HCEC 1CT (cell line): ENCODE measurements at places on chromosomes 12 and 14.

GRCh38 chr14:60654334-60654821 is 5.1 kb upstream of the SIX1 start:
- peak; percentile 35 for DNase-seq

GRCh38 chr12:121568518-121568917 is 12.3 kb downstream of the KDM2B start:
- DNase-seq, result no peak

DNA sequence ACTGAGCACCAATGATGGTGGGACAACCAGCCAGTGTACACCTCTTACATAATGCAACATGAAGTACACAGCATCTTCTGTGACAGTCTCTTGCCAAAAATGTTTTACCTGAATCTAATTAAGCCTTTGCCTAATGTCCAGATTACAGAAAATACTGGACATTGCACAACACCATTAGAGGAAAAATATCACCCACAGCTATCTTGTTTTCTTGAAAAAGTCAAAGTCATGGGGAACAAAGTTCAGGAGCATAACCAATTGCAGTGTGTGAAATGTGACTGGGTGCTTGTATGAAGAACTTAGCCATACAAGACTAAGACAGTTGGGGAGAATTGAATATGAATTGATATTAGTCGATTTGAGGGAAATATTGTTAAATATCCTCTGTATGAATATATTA is 12.1 kb upstream of the ANO6 start:
- DNase-seq, result no peak

DNA sequence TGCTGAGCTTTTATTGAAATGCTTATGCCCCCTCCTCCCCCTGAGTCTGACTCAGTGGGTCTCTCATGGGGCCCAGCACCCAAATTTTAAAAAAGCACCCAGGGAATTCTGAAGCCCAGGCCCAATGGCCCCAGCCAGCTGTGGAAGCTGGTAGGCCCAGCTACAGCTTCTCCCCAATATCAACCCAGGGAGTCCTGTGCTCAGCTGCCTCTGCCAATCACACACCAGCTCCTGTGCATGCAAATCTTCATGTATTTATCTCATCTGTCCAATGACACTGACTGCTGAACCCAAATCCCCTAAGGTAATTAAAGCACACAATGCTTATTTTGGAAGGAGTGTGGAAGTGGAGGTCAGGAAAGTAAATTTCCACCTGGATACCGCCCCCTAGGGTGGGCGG is 76.3 kb downstream of the CCDC88C start:
- DNase-seq, result no peak

- DNase-seq, result no peak
Observed at GRCh38 chr14:50784683-50785456, 46.1 kb downstream of the NIN start.

DNA sequence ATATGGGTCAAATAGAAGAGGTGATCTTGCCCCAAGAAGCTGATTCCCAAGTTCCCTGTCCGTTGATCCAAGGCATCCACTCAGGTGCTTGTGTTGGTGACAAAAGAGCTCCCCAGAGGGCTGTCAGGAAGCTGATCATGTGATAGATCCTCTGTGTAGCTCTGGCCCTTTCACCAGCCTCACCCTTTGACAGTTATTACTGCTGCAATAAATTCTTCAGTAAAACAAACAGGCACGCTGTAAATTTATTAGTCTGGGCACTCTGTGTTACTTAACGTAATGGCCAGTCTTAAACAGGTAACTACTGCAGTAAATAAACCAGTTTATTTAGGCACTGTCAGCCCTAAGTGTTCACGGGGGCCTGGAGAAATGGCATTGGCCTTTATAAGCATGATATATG is 473.9 kb downstream of the BCL11B start:
- DNase-seq, result no peak

- DNase-seq, result no peak
Observed at GRCh38 chr14:88324491-88324890, 1.4 kb upstream of the KCNK10 start.

- no peak for DNase-seq
Observed at GRCh38 chr12:3149515-3150307, 72.5 kb downstream of the TSPAN9 start.

DNA sequence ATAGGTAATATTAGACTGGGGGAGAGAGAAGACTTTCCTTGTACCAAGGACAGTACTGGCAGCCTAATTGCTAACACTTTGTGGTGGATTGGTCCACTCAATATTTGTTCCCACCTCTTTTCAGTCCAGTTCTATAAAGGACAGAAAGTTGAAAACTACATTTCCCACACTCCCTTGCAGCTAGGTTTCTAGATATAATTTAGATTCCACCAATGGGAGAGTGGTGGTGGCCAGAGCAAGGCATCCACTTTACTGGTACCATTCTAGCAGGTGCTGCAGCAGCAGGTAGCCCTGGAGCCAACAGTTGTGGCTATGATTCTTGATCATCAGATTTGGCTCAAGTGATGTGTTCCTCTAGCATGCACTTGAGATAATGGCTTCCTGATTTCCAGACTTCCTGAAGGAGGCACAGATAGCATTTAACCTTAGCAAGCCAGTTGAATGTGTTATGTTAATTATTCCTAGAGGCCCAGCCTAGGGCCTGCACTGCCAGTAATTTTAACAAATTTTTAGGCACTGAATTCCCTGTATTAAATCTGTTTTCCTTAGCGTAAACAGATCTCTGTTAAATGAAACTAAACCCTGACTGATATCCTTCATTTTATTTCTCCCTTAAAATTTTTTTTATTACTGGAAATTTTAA is 24.4 kb downstream of the SLC38A1 start:
- DNase-seq, result no peak

DNA sequence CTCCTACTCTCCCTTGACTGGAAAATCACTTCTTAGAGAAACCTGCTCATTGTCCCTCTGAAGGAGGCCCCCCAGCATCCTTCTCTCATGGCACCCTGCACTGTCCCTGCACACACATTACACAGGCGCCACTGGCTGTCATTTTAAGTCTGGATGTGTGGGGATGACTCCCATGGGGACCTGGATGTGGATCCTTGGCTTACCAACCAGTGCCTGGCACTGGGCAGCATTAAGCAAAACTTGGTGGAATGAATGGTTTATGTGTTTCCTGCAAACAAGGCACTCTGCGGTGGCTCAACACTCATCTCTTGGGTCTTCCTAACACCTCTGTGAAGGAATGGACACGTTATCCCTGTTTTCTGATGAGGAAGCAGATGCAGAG is 162.4 kb downstream of the RBM19 start:
- no peak for DNase-seq

GRCh38 chr14:68523989-68524725 is 268.7 kb downstream of the ZFP36L1 start:
- DNase-seq, result no peak

GRCh38 chr12:52636189-52636588 is 15.8 kb downstream of the KRT2 start:
- no peak for DNase-seq

GRCh38 chr14:68796418-68797101 is 3.7 kb upstream of the ZFP36L1 start:
- DNase-seq, result no peak

DNA sequence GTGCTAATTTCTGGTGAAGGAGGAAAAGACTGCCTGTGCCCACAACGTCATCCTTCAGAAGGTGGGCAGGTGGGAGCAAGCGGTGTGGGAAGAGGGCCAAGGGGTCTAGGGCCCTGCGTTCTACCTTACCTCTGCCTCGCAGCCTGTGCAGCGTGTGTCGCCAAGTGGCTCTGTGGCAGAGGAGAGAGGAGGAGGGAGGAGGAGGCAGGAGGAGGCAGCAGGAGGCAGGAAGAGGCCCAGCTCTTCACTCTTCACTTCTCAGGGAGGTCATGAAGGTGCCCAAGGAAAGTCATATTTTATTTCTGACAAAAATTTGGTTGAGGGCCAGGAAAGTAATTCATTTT is 177.9 kb downstream of the MYRFL start:
- no peak for DNase-seq

DNA sequence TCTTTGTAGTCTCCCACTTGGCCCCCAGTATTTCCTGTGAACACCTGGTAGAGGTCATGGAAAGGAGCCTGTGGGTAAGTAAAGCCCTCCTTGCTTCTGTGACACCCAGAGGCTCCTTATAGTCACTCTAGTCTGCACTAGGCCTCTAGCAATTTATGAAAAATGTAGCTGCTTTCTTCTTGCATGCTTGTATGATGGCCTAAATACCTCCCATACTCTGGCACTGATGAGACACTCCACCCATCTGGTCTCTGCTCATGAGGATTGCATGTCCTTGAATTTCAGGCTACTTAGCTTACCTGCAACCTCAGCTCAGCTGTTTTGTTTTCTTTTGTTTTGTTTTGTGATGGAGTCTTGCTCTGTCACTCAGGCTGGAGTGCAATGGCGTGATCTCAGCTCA is 4.6 kb upstream of the A2ML1 start:
- DNase-seq, result no peak

DNA sequence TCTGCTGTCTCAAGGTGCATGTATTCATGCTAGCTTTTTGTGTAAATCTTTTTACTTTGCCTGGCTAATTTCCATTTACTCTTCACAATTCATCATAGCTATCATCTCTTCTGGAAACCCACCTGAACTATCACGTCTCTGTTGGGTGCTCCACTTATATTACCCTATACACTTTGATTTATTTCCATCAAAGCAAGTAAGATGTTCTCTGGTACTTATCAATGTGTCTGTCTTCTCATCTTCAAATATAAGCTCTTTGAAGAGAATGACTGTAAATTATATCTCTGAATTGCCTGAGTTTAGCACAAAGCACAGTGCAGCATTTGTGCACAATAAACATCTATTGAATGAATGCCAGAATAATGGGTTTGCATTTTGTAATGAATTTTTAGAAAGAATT is 1129.7 kb downstream of the LRFN5 start:
- DNase-seq, result no peak

DNA sequence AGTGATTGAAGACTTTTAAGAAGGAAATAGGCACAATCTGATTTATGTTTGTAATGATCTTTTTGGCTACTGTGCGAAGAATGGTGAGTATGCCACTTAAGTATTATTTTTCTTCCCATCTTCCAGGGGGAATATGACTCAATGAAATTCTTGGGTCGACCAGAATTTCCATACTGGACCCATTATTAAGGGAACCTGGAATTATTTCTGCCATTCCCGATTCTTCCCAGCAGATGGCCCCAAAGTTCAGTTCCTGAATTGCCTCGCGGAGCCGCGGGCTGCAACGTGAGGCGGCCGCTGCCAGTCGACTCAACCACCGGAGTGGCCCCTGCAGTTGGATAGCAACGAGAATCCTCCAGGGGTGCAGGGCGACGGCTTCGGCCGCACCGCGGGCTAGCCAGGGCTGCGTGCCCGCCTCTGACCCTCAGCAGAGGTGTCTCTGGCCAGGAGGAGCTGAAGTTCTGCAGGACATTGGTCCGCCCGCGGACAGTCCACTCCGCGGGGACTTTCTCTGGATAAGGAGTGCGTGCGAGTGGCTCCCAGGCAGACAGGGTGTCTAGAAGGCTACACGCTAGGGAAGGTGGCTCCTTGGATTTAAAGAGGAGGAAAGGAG is 628 bp upstream of the TSHR start:
- peak; percentile 73 for DNase-seq

GRCh38 chr12:106645074-106645421 is 62.2 kb downstream of the RFX4 start:
- no peak for DNase-seq

GRCh38 chr12:118526255-118527095 is 150.1 kb downstream of the SUDS3 start:
- no peak for DNase-seq

DNA sequence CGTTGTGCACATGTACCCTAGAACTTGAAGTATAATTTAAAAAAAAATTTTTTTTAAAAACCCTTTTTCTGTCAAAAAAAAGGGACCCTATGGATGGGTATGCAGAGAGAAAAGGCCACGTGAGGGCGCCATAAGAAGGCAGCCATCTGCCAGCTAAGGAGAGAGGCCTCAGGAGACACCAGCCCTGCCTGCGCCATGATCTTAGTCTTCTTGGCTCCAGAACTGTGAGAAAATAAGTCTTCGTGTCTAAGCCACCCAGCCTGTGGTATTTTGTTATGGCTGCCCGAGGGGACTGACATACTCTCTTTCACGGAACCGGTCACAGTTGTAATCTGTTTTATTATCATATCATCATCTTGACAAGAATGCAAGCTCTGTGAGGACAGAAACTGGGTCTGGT is 174.8 kb downstream of the EFCAB11 start:
- no peak for DNase-seq

DNA sequence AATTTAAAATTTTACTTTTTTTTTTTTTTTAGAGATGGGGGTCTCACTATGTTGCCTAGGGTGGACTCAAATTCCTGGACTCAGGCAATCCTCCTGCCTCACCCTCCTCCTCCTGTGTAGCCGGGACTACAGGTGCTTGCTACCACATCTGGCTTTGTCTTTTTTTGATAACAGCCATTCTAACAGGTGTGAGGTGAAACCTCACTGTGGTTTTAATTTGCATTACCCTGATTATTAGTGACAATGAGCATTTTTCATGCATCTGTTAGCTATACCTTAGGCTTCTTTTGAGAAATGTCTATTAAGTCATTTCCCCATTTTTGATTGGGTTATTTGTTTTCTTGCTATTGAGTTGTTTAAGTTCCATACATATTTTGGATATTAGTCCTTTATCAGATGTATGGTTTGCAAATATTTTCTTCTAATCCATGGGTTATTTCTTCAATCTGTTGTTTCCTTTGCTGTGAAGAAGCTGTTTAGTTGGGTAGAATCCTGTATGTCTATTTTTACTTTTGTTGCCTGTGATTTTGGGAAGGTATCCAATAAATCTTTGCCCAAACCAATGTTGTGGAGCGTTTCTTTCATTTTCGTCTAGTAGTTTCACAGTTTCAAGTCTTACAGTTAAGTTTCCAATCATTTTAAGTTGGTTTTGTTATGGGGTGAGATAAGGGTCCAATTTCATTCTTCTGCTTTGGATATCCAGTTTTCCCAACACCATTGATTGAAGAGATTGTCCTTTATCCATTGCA is 86.1 kb downstream of the MYF5 start:
- DNase-seq, result no peak

DNA sequence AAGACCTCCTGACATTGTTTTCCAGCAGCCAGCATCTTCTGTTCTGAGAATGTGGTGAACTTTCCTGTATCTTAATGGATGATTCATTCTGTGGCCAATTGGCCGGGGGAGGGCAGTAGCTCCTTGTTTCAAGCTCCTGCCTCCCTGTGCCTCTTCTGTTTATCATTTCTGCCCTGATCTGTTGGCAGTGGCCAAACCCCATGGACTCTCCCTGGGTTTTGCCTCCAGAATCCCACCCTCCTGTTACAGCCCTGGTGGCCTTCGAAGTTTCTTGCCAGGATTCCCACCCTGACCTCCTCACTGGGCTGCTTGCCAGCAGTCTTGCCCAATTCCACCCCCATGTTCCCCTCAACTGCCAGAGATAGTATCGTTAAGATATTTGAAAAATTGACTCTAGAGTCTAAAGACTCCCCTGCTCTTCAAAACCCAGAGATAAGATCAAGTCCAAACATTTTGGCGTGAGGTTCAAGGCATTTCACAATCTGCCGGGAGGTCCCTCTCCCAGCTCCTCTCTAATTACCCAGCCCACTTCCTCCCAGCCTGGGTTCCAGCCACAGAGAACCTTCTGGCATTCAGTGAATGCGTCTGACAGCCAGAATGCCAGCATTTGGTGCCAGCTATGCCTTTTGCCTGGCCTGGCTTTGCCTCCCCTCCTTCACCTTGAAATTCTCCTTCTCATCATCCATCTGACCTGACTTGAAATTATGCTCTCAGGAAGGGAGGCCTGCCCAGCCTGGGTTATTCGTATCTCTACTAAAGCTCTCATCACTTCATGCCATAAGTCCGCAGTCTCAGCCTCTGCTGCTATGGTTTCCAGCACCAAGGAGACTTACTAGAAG is 37.7 kb upstream of the TXNRD1 start:
- peak; percentile 96 for DNase-seq

- no peak for DNase-seq
Observed at GRCh38 chr12:8064131-8064530, 2.0 kb downstream of the C3AR1 start.

GRCh38 chr14:101196795-101197590 is 293.5 kb upstream of the RTL1 start:
- no peak for DNase-seq
